ENCODE measurements at places on chromosomes 7 and 10. TPM values are rescaled to one million over a fixed set of nuclear protein-coding genes. Genes with fewer than 3 reads are reported as not detected.

- DNase-seq = no peak
These were observed 542.6 kb upstream of the LRRN3 start for GRCh38 chr7:110548372-110548771.

DNA sequence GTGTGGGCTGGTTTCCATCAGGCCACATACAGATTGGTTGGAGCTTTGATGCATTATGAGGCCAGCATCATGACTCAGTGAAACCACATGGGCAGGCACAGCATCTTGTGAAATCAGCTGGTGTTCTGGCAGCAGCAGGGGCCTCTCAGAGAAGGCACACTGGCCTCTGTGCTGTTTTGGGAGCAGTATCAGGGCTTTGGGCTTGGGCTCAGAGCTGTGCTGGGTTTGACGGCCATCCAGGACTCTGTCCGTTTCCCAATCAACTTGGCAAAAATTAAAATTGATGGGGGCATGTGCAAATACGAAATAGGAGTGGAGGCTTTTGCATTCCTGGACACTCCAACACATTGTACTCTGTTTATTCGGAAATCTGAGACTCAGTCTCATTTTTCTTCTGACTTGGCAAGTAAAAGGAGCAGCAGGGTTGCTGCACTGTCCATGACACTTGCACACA lies 190.9 kb downstream of the BMPER start:
- DNase-seq = peak; percentile 43

GRCh38 chr10:121157998-121158397 lies 306.8 kb downstream of the WDR11 start:
- peak; percentile 79 for DNase-seq

Gene CFTR
- polyA plus RNA-seq = 40.6 TPM

Gene SFTPA1
- 22.6 TPM for polyA plus RNA-seq

Gene PAOX
- polyA plus RNA-seq = 7.9 TPM

Gene SLC18A3
- not detected for polyA plus RNA-seq

Gene ELN
- polyA plus RNA-seq = 298 TPM
